ENCODE measurements at places on chromosomes 16 and 17. TPM values are rescaled to one million over a fixed set of nuclear protein-coding genes. Genes with fewer than 3 reads are reported as not detected.

GRCh38 chr17:81040791-81041337, 5.9 kb downstream of the BAIAP2 start:
- no peaks in the 10 kb centered on the region for H3K36me3 ChIP-seq
- no peaks in the 10 kb centered on the region for H3K27me3 ChIP-seq
- peak overlapping the region; percentile 1 for H3K4me3 ChIP-seq
- no peak for DNase-seq
- peak overlapping the region; percentile 83 for H3K27ac ChIP-seq
- H3K4me1 ChIP-seq = peaks cover 93% of the 10 kb centered on the region

Gene SLC16A3
- 12.6 TPM for total RNA-seq

- no peak overlapping the region for H3K27ac ChIP-seq
- no peak for DNase-seq
- no peaks in the 10 kb centered on the region for H3K27me3 ChIP-seq
- H3K4me3 ChIP-seq = no peak overlapping the region
These were observed 25.1 kb upstream of the RMI2 start for GRCh38 chr16:11320170-11320569.

Gene AIPL1
- total RNA-seq = not detected

DNA sequence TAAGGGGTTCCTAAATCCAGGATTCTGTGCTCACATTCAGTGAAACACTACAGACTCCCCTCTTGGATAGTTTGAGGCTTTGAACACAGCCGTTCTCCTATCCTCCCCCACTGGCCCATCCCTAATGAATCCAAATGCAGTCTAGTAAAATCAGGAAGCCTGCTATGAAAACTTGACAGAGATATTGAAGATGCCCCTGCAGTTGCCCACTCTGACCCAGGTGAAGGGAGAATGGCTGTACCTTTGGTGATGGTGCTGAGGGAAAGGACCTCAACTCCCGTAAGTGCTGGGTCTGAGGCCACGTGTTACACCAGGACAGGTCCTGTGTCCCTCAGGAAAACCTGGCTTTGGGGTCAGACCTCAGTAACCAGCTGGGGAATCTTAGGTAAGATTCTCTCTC, 54.4 kb downstream of the SF3B3 start:
- no peaks in the 10 kb centered on the region for H3K27me3 ChIP-seq
- H3K36me3 ChIP-seq = no peaks in the 10 kb centered on the region
- no peak for DNase-seq
- H3K4me1 ChIP-seq = no peaks in the 10 kb centered on the region
- no peak overlapping the region for H3K4me3 ChIP-seq

DNA sequence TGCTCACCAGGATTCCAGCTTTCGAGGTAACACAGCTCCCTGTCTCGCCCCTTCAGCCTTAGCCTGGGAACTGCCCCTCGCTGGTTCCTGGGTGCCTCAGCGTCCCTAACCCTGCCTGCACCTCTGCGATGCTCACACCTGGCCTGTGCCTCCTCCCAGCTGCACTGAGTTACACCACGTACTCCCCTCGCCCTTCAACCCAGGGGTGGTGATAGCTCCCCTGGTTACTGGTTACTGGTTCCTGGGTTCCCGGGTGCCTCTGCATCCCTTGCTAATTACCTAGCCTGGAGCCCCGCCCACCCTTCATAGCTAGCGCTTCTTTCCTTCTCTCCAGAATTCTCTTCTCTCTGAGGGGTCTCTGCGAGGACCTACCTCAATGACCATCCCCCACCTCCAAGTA, 65.3 kb upstream of the PLCG2 start:
- peaks cover 28% of the 10 kb centered on the region for H3K4me1 ChIP-seq
- H3K36me3 ChIP-seq = no peaks in the 10 kb centered on the region
- no peaks in the 10 kb centered on the region for H3K27me3 ChIP-seq

DNA sequence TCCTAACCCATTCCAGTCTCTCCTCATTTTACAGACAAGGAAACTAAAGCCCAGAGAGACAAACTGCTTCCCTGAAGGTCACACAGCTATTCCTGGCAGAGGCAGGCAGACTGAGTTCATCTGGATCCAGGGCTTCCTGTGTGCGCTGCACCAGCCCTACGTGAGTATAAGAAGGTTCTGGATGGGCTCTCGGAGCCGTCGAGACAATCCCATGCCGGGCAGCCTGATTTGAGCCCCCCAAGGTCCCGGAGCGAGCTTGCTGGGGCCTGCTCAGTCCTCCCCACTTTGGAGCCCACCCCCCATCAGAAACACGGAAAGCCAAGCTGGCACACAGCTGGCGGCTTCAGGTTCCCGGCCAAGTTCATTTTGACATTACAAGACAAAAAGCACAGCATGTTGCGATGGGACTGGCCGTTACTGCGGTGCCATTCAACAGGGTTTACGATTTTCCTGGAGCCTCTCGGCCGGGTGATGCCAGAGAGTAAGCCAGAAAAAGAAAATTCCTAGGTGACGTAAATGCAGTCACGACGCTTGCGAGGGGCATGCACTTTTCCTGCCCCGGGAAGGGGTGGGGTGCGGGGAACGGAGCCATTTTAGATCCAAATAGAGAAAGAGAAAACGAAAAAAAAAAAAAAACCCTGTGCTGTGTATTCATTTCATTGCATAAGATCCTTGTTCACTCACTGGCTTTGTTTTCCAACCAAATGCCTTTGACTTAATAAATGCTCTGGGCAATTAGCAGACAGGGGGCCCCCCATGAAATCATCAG, 167.1 kb upstream of the FOXF1 start:
- H3K4me3 ChIP-seq = peak overlapping the region; percentile 15
- peak overlapping the region; percentile 93 for H3K27ac ChIP-seq
- no peaks in the 10 kb centered on the region for H3K36me3 ChIP-seq
- peak; percentile 97 for DNase-seq
- H3K27me3 ChIP-seq = no peaks in the 10 kb centered on the region
- no peaks in the 10 kb centered on the region for H3K4me1 ChIP-seq

GRCh38 chr16:72362476-72362875, 190.5 kb upstream of the PMFBP1 start:
- H3K27me3 ChIP-seq = no peaks in the 10 kb centered on the region
- H3K4me3 ChIP-seq = no peak overlapping the region
- H3K4me1 ChIP-seq = no peaks in the 10 kb centered on the region
- H3K27ac ChIP-seq = no peak overlapping the region
- no peaks in the 10 kb centered on the region for H3K36me3 ChIP-seq
- no peak for DNase-seq

Gene KRT25
- not detected for total RNA-seq

GRCh38 chr16:23679274-23679985, 741 bp downstream of the PLK1 start:
- H3K27me3 ChIP-seq = no peaks in the 10 kb centered on the region
- no peaks in the 10 kb centered on the region for H3K36me3 ChIP-seq

GRCh38 chr16:50448522-50448921, 79.7 kb upstream of the BRD7 start:
- peak; percentile 15 for DNase-seq
- no peaks in the 10 kb centered on the region for H3K4me1 ChIP-seq
- H3K27ac ChIP-seq = no peak overlapping the region
- H3K36me3 ChIP-seq = no peaks in the 10 kb centered on the region
- no peaks in the 10 kb centered on the region for H3K27me3 ChIP-seq

GRCh38 chr17:65228734-65229620, 91.8 kb downstream of the RGS9 start:
- H3K27me3 ChIP-seq = peaks cover 8% of the 10 kb centered on the region
- no peak overlapping the region for H3K4me3 ChIP-seq
- peaks cover 5% of the 10 kb centered on the region for H3K4me1 ChIP-seq

DNA sequence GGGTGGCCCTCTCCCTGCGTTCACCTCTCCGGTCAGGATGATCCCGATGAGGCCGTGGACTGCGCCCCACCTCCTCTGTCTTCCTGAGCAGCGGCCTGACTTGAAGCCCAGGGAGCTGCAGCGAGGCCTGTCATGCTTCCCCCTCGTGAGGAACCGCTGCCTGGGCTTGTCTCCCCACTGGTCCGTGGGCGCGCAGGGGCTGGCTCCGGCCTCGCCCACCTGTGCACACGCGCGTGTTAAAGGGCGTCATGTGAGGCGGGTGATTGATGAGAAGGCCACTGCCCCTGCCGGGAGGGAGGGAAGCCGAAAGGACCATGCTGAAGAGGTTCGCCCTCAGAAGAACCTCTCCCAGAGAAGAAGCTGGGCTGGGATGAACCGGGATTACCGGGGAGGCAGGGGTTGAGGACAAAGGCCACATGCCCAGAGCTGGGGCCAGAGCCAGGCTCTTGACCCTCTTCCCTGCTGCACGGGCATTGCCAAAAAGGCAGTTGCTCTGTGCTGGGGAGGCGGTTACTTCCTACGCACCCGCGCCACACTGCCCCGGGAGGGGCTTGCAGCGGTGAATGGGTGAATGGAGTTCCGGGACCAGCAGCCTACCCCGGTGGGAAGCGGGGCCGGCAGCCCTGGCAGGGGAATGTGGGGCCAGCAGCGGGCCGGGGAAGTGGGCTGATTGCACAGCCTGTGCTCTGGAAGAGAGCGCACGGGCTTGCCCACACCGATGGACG, 85.9 kb upstream of the GSE1 start:
- DNase-seq = no peak
- H3K27ac ChIP-seq = no peak overlapping the region
- H3K27me3 ChIP-seq = no peaks in the 10 kb centered on the region
- no peaks in the 10 kb centered on the region for H3K36me3 ChIP-seq
- H3K4me3 ChIP-seq = no peak overlapping the region

DNA sequence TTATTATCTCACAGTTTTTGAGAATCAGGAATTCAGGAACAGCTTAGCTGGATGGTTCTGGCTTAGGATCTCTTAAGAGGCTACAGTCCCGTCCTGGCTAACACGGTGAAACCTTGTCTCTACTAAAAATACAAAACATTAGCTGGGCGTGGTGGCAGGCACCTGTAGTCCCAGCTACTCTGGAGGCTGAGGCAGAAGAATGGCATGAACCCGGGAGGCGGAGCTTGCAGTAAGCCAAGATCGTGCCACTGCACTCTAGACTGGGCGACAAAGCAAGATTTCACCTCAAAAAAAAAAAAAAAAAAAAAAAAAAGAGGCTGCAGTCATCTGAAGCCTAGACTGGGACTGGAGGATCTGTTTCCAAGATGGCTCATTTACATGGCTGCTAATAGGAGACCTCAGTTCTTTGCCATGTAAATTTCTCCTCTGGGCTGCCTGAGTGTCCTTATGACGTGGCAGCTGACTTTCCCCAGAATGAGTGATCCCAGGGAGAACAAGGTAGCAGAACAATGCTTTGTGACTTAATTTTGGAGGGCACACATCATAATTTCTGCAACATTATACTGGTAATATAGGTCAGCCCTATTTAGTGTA, 95.8 kb upstream of the CORO6 start:
- H3K4me3 ChIP-seq = no peak overlapping the region
- DNase-seq = no peak
- no peak overlapping the region for H3K27ac ChIP-seq
- no peaks in the 10 kb centered on the region for H3K27me3 ChIP-seq
- no peaks in the 10 kb centered on the region for H3K36me3 ChIP-seq

GRCh38 chr16:52544703-52545102, 2.2 kb downstream of the TOX3 start:
- DNase-seq = no peak
- H3K36me3 ChIP-seq = no peaks in the 10 kb centered on the region
- peaks cover 22% of the 10 kb centered on the region for H3K4me1 ChIP-seq
- H3K27me3 ChIP-seq = peaks cover 27% of the 10 kb centered on the region

Gene PRAC1
- not detected for total RNA-seq

Gene SMIM5
- total RNA-seq = 3.0 TPM

DNA sequence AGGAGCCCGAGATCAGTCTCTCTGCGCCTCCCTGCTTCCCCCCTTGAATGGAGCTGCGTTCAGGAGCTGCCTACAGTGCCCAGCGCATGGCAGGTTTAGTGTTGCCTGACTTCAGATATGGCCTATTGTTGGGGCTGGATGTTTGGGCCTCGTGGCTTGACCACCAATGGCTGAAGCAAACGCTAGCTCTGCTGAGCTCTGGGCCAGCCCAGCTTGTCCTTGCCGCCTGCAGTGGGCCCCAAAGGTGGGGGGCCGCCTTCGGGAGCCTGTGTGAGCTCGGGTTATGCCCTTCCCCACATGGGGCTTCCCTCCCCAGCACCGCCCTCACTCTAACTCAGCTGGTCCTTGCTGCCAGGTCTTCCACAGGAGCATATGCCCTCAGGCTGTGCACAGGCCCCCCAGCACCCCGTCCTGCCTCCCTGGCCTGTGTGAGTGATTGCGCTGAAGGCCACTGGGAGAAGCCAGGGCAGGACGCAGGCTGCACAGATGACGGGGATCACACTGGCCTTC, 2.0 kb upstream of the METTL26 start:
- peak overlapping the region; percentile 75 for H3K27ac ChIP-seq
- H3K4me1 ChIP-seq = no peaks in the 10 kb centered on the region
- no peak overlapping the region for H3K4me3 ChIP-seq

GRCh38 chr16:69443927-69444631, 19.7 kb downstream of the CYB5B start:
- DNase-seq = peak; percentile 84
- H3K27ac ChIP-seq = peak overlapping the region; percentile 82
- H3K27me3 ChIP-seq = no peaks in the 10 kb centered on the region
- no peaks in the 10 kb centered on the region for H3K36me3 ChIP-seq
- H3K4me1 ChIP-seq = peaks cover 31% of the 10 kb centered on the region

Gene ASGR1
- total RNA-seq = not detected

DNA sequence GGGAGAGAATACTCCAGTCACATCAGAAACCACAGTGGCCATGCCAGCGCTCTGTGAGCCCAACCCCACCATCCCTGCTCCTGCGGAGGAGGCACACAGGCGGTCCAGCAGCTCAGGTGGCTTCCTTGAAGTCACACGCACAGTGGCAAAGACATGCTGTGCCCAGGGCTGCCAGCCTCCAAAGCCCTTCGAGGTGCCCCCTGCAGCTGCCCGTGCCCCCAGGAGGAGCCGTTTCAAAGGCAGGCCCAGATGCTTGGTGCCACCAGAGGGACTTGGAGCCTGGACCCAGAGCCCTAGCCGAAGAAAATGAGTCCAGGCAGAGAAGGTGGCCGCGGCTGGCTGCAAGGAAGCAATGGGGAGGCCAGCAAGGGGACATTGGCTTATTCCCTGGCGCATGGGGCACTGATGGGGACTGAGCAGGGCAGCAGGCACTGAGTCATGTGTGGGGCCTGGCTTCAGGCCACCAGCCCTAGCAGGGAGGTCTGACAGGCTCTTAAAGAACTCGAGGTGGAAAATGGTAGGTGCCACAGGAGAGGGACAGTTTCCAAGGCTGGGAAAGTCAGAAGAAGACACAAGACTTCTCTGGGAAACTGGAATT, 17.2 kb upstream of the CACNG1 start:
- no peaks in the 10 kb centered on the region for H3K4me1 ChIP-seq
- H3K27ac ChIP-seq = no peak overlapping the region
- no peaks in the 10 kb centered on the region for H3K36me3 ChIP-seq
- no peaks in the 10 kb centered on the region for H3K27me3 ChIP-seq

Data from sigmoid colon (tissue), 7 donors.